Neuronal stem cell (in vitro differentiated cells): ENCODE measurements at places on chromosomes 4 and X.
A peak's percentile ranks its signal among the peaks of the same experiment; 100 is the strongest.

DNA sequence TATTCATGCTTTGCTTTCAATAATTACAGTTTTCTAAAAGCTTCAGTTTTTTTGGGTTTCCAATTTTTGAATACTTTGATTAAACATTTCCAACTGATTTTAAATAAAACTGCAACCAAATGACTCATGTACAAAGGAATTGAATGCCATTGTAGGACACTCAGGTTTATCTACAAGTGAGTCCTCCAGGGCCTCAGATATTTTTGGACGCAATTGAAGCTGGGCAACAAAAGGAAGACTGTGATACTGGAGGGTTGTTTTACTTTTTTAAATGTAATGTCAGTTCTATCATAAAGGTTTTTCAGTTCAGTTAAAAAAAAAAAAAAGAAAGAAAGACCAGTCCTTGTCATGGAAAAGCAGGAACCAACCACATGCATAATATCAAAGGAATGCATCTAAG lies 64.2 kb downstream of the MAGEA10 start:
- no peak for DNase-seq

GRCh38 chr4:123246085-123246484 lies 150.5 kb upstream of the SPRY1 start:
- no peak for DNase-seq

- DNase-seq, result no peak
These were observed 19.4 kb downstream of the NIPAL1 start for GRCh38 chr4:48035952-48036351.

- DNase-seq, result no peak
These were observed 52.0 kb upstream of the WDR17 start for GRCh38 chr4:176013476-176014247.

GRCh38 chr4:70816894-70817293 lies 22.8 kb downstream of the GRSF1 start:
- DNase-seq, result no peak

DNA sequence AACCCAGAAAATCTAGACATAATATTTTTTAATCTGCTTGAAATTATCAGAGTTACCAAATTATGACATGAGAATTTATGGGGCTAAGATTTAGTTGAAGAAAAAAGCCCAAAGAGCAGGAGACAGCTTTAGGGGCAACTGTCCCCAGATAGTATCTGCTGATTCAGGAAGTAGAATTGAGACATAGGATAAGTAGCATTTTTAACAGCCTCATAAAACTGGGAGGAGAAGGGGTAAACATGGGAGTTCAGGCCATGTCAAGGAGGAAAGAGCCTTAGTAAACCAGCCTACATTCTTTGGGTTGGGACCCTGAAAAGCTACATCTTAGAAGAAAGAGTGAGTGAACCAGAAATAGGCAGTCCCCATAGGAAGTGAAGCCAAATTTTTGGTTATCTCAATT lies 9.7 kb upstream of the RAB28 start:
- no peak for DNase-seq

GRCh38 chr4:140995058-140995457 lies 138.2 kb downstream of the RNF150 start:
- DNase-seq, result no peak

DNA sequence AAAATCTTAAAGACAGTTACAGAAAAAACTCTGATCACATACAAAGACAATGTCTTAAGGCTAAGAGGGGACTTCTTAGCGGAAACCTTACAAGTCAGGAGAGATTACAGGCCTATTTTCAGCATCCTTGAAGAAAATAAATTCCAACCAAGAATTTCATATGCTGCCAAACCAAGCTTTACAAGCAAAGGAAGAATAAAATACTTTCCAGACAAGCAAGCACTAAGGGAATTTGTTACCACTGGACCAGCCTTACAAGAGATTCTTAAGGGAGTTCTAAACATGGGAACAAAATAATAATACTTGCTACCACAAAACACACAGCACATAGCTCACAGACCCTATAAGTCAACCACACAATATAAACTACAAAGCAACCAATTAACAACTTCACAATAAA lies 255.8 kb upstream of the ZFP42 start:
- no peak for DNase-seq

- no peak for DNase-seq
These were observed 128.4 kb upstream of the SCML1 start for GRCh38 chrX:17608888-17609287.

DNA sequence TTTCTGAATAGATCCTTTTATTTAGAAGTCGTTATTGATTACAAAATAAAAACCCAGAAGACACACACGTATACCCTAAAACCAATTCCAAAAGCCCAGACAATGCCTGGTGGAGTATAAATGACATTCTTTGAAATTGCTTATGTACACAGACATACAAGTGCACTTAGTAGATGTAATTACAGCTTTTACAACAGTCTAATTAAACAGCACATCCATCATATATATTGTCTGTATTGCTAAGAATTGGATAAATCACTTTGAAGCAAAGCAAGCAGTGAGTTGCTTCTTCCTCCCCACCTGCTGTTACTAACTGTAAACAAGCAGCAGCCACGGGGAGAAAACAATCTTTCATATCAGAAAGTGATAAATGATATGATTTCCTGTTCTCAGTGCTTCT lies 645.7 kb downstream of the TLL1 start:
- DNase-seq, result no peak

DNA sequence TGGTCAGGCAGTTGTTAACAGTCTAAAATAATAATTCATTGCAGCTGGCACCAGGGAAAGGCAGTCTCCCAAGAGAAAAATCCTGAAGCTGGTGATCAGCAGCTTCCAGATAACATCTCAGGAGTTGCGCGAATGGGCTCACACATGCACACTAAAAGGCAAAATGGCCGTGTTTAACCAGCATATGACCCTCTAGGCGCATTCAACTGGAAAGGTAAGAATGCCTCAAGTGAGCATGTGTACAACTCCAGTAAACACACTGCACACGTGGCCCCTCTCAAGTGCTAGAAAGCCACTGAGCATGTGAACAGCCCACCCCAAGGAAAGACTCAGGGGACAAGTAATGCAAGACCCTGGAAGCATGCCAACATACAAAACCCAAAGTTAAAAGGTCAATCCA lies 33.1 kb downstream of the STPG2 start:
- no peak for DNase-seq

DNA sequence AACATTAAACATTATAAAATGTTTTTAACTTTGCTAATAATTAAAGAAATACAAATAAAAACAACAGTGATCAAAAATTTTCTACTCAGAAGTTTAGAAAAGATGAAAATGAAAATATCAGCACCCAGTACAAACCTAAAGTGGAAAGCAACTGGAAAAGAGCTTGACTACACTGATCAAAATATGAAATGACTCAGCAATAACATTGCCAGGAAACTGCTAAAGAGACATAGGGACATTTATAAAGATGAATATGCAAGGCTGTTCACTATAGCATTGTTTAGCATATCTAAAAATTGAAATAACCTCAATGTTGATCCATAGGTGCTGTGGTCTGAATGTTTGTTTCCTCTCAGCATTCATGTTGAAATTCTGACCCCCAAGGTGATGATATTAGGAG lies 88.5 kb upstream of the NOCT start:
- DNase-seq, result no peak

DNA sequence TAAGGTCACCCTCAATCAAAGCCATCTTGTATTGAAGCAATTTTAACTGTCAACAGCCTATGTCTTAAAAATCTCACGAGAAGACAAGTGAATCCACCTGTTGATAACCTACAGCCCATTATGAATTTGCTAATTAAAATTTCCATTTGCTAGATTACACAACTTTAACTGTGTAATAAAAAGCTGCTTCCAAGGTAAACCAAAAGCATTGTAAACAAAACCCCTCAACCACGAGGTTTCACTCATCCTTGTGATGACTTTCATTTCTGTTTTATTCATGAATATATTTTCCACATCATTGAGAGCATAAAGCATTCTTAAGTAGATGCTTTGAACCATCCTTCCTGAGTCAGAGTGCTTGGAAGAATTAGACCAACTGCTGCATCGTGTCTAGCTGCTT lies 217.5 kb upstream of the GYPA start:
- DNase-seq, result no peak

DNA sequence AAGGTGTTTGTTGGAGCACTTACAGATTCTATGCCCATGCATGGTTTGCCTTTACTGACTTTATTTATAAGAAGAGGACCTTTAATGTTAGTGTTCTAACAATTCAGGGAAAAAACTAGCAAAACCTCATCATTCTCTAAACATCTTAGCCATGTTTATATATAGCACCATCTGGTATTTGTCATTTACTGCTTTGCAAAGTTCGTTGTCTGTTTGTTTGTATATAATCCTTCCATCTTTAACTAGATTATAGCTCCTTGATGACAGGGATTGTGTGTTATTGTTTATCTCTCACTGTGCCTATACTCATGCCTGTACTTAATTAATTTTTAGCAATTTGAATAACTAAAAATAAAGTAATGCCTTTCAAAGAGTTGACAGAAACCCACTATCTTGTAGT lies 170.6 kb upstream of the PACRGL start:
- no peak for DNase-seq

- peak; percentile 24 for DNase-seq
These were observed 25.6 kb downstream of the ZBTB49 start for GRCh38 chr4:4315461-4316149.

DNA sequence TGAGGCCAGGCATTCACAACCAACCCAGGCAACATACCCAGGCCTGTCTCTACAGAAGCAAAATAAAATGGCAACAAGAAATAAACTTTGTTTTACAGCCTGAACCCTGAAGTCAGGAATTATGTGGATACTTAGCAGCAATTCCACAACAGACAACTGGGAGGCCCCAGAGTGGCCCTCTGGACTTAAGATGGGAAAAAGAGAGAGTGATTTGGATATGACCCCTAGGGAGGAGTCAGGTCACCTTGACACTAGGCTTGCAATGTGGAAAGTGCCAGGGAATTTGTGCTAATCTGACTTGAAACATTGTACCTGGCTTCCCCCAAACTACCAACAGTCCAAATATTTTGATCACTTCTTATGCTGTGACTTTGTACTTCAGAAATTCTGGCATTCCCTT lies 193.1 kb downstream of the PARM1 start:
- no peak for DNase-seq

- DNase-seq, result peak; percentile 79
These were observed at the start of gene RPS6KA3 for GRCh38 chrX:20266810-20267606. Gene RPS6KA3 (minus strand): TSS chrX:20266909. CDS start chrX:20266632, 277 bp downstream.

- DNase-seq, result peak; percentile 51
These were observed at the start of gene NWD2 for GRCh38 chr4:37244583-37245390. Gene NWD2 (plus strand): TSS chr4:37244743. CDS start chr4:37245068, 325 bp downstream.

- no peak for DNase-seq
These were observed 323.0 kb downstream of the HNRNPD start for GRCh38 chr4:82050796-82051195.

GRCh38 chrX:9785944-9786797 lies at the start of gene SHROOM2:
Gene SHROOM2 (plus strand): TSS chrX:9786429. CDS start chrX:9786546, 117 bp downstream.
- no peak for DNase-seq
